Posterior cingulate gyrus (tissue), 11 donors: ENCODE measurements at places on chromosomes 13 and 19.

DNA sequence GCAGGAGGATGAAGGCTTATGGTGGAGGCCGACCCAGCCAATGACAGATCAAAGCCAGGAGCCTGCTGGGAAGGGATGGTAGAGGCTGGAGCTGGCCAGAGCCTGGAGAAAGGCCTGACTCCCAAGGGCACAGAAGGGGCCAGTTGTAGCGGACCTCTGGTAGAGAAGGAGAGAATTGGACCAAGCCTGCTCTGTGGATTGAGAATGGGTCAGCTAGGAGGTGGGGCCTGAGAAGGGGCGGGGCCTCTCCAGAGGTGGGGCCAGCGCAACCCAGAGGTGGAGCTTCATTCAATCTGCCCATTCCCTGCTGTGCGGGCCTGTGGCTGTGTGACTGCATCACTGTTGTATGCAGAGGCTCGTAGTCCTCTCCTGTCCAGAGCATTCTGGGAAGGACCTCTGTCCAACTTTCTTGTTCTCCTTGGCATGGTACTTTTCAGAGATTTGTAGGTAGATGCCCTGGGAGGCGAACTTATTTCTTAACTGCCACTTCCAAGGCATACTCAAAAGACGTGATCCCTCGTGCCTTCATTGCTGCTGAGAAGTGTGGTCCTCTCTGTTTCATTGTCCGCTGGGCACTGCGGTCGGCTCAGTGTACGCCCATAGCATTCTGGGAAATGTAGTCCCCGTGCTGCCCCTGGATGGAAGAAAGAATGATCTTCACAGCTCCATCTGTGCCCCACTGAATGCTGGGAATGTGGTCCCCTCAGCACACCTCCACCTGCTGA, 6.7 kb downstream of the GRIN2D start:
- no peak for DNase-seq

- DNase-seq, result no peak
Measured at GRCh38 chr13:36086117-36086516, 45.1 kb downstream of the DCLK1 start.

DNA sequence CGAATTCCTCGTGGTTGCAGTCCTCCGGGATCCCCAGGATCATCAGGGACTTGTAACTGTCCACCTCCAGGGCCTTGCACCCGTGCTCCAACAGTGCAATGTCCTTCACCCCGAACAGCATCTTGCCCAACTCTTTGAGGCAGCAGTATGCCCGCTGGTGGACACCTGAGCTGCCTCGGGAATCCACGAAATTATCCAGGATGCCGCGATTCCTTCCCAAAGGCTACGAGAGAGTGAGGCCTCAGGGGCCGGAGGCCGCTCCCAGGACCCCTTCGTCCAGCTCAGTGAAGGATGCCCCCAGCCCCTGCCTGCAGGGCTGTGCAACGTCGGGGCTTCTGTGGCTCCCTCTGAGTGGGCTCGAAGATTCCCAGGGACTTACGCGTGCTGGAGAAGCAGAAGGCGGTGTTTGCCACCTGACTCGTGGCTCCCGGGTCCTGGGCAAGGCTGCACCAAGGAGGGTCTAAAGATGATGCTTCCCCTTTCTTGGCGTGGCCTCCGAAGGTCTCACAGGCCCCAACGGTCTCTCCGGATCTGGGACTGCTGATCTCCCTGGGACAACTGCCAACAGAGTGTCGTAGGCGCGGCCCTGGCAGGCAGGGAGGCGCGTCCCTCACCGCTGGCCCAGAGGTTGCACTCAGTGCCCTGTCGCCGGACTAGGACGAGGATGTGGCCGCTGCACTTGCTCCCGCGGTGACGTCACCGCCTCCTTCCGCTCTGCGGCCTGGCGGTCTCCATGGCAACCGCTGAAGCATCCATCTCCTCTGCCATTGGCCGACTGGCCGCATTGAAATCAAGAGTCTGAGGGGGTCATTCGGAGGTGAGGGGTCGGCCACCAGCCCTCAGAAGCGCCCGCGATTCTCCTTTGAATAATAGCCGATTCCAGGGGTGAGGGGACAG, at the start of gene PNMA8C:
TSS of gene PNMA8C (minus strand) at position 698 of the 897 bp plus-strand sequence. CDS start at position 121, 577 bp downstream.
- DNase-seq, result peak; percentile 91

DNA sequence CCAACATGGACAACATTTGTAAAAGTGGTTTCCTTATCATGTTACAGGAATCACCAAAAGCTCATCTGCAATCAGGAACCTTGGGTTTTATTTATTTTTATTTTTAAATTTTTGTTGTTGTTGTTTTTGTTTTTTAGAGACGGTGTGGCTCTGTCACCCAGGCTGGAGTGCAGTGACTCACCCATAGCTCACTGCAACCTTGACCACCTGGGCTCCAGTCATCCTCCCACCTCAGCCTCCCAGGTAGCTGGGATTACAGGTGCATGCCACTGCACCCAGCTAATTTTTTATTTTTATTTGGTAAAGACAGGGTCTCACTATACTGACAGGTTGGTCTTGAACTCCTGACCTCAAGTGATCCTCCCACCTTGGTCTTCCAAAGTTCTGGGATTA, 13.6 kb upstream of the SERP2 start:
- no peak for DNase-seq

DNA sequence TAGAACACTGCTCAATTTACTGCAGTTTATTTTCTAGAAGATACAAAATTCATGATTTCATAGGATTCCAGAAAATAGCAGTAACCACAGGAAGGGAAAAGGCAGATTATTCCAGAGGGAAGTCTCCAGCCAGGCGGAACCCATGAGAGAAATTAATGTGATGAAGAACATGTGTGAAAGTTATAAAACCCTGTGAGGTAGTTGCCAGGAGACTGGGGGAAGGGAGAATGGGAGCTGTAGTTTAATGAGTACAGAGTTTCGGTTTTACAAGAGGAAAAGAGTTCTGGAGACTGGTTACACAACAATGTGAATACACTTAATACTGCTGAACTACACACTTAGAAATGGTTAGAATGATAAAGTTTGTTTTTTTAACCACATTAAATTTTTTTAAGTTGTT, 14.2 kb upstream of the PDX1 start:
- no peak for DNase-seq

- no peak for DNase-seq
Measured at GRCh38 chr19:45591004-45591637, 6.5 kb upstream of the OPA3 start.

- no peak for DNase-seq
Measured at GRCh38 chr19:12865746-12866415, 15.4 kb downstream of the DNASE2 start.

DNA sequence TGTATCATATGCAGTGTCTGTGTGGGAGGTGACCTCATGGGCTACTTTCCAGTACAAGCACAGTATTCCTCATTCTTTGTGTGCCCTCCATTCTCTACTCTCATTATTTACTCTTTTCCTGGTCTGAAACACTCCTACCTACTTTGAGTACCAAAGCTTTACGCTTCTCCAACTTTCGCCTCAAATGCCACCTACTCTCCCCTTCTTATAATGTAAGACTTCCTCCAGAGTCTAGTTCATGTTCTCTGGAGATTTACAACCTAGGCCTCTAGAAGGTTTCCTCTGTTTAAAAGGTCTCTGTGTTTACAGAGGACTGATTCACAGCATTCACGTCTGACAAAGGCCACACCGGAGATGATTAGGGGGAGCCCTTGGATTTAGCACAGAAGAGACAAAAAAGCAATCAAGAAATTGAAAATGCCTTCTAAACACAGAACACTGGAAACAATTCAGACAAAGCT, 302.0 kb downstream of the KLF12 start:
- no peak for DNase-seq

DNA sequence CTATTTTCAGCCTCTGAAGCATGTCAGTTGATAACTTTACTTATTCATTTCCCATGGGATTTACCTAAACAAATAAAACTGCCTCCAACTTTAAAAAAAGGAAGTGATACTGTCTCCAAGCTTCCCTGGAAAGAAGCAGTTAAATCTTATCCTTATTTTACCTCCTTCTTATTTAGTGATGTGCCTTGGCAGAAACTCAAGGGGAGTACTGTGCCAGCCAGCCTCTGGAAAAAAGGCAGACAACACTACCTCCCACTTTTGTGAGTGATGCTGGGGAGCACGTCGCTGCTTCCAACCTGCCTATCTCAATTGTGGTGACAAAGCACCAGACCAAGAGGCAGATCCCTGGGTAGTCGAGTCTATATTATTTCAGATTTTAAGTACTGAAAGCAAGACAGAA, 765.6 kb downstream of the DIAPH3 start:
- DNase-seq, result no peak

- DNase-seq, result no peak
Measured at GRCh38 chr13:29591310-29591709, 4.2 kb downstream of the SLC7A1 start.

GRCh38 chr19:39142630-39143029, 17.0 kb downstream of the PAK4 start:
- DNase-seq, result no peak

- DNase-seq, result no peak
Measured at GRCh38 chr19:3302755-3303154, 63.6 kb upstream of the NFIC start.

DNA sequence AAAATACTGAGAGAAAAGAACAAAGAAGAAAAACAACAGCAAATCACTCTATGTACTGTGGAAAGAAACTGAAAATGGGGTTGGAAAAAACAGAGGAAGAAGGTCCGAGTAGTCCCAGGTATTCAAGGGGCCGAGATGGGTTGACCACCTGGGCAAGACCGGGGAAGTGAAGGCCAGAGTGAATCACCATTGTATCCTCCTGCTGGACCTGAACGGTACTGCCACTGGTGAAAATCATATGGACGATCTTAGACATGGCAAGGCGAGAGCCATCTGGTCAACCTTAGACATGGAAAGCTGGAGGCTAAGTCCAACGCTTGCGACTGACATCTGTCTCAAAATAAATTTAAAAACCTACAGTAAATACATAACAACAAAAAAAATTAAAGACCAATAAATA, 44.4 kb upstream of the ZNF91 start:
- no peak for DNase-seq

DNA sequence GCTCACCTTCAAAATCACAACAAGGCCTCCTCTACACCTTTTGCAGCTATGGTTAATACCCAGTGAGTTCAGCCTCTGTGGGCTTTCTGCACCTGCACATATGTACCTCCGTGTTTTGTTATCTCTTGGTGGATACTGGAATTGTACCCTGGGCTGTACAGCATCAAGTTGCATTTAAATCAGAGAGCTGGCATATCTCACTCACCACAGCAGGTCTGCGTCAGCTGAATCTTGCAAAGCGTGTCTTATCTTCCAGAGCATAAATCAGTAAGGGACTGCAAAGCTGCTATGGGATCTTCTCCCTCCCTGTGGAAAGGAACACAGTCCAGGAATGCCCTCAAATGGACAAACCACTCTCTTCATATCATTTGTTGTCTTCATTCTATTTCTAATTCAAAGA, 1048.7 kb downstream of the UQCRFS1 start:
- DNase-seq, result no peak

- no peak for DNase-seq
Measured at GRCh38 chr19:14349426-14349825, 31.8 kb upstream of the ADGRE5 start.

DNA sequence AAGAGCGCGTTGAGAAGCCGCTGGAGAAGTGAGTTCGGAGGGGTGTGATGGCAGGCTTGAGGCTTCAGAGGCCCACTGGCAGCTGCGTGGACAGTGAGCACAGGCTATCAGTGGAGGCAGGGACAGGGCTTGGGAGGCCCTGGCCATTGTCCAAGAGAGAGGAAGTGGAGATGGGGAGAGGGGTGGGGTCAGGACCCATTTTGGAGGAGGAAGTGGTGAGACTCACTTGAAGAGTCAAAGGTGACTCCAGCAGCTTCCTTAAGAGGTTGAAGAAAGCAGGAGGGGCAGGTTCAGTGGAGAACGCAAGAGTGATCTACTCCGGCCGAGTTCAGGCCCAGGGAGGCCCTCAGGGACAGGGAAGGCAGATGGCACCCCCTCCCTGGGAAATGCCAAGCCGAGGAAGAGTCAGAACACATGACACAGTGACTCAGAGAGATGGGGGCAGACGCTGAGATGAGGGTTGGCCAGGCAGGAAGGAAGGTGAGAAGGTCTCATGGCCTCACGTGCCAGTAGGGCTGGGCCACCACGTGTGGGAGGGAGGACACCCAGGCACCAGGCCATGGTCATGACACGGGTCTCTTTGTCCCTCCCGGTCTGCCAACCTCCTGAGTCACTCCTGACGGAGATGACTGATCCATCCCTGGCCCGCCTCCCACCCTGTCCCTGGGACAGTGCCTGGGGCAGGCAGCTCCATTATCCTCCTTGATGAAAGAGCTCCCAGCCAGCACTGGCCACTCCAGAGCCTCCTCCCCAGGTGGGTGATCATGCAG, 10.1 kb upstream of the CD22 start:
- peak; percentile 58 for DNase-seq

DNA sequence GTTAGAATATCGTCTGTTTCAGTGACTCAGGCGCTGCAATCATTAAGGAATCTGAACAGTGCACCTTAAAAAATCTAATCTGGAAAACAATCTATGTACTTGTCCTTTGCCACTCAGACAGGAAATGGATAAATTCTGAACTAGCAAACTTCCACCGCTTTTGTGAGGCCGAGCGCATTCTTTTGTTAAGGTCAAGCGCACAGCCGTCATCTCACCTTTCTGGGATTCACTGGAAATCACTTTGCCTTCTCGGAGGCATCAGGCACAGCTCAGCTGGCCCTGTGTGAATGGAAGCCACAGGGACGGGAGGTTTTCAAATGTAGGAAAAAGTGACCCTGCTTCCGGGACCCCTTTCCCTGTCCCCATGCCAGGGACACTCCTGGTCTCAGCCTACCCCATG, 28.2 kb upstream of the SPACA7 start:
- DNase-seq, result no peak

DNA sequence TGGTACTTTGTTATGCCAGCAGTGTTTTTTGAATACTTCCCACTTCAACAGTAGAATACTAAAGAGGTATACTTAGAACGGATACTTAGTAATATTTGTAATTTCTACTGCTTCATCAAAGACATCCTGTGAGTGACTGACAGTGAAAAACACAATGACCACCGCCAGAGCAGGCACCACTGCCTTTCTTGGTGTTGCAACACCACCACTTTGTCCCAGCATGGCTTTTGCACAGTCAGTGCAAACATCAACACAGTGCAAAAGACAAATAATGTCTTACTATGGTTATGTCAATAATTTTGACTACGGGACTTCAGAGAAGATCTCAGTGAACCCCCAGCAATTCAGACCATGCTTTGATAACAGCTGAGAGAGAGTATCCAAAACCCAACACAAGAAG, 220.5 kb downstream of the RBM26 start:
- no peak for DNase-seq

DNA sequence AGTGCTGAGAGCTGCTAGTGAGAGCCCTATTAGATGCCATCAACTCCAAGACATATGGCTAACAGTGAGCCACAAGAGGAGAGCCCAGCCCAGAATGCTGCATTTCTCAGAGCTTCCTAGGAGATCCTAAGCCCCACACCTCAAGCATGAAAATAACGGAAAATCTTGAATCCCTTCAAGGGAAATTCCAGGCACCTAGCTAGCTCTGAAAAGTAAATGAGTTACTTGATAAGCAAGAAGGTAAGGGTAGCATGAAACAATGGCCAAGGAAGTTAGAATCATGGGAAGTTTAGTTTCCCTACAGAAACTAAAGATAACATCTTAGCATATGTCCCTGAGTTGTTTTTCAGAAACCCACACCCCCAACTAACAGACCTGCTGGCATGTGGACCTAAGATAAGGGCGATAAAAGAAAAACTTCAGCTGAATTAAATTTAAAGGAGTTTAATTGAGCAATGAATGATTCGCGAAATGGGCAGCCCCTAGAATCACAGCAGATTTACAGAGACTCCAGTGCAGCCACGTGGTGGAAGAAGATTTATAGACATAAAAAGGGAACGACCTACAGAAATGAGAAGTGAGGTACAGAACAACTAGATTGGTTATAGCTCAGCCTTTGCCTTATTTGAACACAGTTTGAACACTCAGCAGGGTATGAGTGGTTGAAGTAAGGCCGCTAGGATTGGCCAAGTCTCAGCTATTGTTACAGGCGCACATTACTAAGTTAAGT, 301.3 kb upstream of the DACH1 start:
- no peak for DNase-seq

GRCh38 chr19:13788991-13789390, 6.3 kb upstream of the ZSWIM4 start:
- DNase-seq, result no peak
